Activated naive CD4-positive, alpha-beta T cell treated with Interleukin-2 at 50 U/mL for 16 hours (primary cell): ENCODE measurements at places on chromosomes 5 and 9.

- DNase-seq = no peak
These were observed 100.8 kb upstream of the CD180 start for GRCh38 chr5:67297376-67297775.

- DNase-seq = no peak
These were observed 13.4 kb downstream of the SLC28A3 start for GRCh38 chr9:84327184-84327583.

DNA sequence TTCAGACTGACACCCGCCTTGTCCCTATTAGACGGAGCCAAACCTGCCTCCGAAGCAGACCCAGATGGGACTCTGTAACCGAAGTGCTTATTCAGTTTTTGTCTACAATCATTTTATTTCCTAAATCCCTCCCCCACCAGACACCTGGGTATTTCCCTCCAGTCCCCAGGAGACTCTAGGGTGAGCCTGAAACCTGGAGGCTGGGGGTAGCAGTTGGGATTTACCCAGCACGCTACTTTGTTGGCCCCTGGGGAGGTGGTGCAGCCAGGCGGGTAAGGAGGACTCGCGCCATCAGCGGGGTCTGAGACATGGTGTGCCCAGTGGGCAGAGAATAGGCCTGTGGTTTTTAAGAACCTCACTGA is 1.3 kb upstream of the LHX2 start:
- DNase-seq = no peak

GRCh38 chr5:156147261-156147943 is 179.6 kb upstream of the SGCD start:
- DNase-seq = no peak

DNA sequence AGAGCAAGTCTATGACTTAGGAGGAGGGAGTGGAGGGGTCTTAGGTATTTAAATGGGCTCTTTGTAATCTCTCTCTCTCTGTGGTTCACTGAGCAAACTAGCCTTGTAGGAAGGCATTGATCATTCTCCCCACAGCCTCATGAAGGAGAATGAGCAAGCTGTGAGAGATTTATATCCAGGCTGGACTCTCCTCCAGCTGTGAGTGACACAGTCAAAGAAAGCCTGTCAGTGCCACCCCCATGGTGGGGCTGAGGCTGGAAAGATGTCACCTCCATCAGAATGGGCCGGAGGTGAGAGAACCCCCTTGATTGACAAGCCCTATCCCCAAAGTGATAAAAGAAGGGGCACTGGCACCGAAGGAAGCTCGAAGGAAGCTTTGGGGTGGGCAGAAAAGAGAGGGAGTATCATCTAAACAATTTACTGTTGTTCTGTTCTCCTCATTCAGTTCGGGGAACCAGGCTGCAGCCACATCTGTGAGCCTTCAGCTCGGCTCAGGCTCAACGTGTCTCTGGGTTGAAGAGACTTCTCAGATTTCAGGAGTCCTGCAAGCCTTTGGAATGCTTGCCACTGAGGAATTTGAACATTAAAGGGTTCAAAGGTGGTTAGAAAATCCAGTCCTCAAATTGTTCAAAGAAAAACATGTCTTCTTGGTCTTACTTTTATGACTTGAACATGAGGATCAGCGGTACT is 538.2 kb upstream of the ZNF462 start:
- no peak for DNase-seq

- DNase-seq = no peak
These were observed 151.2 kb downstream of the TSSK1B start for GRCh38 chr5:113283558-113283957.

DNA sequence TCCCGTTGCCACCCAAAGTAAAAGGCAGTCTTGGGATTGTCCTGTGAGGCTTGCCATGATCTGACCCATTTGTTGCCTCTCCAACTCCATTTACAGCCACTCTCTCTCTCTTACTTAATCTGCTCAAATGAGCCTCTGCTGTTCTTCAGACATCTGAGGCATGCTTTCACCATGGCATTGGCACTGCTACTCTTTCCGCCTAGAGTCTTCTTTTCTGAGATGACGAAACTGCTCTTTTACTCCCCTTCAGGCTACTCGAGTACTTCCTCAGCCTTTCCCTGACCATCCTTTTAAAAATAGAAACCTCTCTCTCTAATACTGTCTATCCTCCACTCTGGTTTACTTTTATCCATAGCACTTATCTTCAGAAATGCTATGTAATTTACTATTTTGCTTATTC is 9.0 kb downstream of the FOCAD start:
- no peak for DNase-seq

DNA sequence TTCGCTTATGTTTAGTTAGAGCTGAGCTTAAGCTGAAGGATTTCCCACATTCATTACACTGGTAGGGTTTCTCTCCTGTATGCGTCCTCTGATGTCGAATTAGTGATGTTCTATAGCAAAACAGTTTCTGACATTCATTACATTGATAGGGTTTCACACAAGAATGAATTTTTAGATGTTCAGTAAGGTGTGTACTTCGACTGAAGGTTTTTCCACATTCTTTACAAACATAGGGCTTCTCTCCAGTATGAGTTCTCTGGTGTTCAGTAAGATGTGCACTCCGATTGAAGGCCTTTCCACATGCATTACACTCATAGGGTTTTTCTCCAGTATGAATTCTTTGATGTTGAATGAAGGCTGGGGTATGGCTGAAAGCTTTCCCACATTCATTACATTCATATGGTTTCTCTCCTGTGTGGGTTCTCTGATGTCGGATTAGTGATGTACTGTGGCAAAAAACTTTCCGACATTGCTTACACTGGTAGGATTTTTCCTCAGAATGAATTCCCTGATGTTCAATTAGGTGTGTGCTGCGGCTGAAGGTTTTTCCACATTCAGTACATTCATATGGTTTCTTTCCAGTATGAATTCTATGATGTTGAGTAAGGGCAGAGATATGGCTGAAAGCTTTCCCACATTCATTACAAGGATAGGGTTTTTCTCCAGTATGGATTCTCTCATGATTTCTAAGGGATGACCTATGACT is 14.6 kb downstream of the ZNF883 start:
- no peak for DNase-seq

- DNase-seq = no peak
These were observed 29.0 kb upstream of the PAPPA start for GRCh38 chr9:116124472-116125040.

GRCh38 chr5:122874179-122874875 is 28.9 kb downstream of the SNX24 start:
- DNase-seq = no peak

- no peak for DNase-seq
These were observed 167.9 kb upstream of the ACTBL2 start for GRCh38 chr5:57650360-57651069.

DNA sequence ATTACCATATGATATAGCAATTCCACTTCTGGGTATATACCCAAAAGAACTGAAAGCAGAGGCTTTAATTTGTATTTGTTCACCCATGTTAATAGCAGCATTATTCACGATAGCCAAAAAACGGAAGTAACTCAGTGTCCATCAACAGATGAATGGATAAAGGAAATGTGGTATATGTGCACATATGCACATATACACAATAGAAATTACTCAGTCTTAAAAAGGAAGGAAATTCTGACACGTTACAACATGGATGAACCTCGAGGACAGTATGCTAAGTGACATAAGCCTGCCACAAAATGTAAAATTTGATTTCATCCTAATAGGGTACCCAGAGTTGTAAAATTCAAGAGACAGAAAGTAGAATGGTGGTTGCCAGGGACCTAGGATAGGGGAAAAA is 54.9 kb downstream of the NUP155 start:
- no peak for DNase-seq

- no peak for DNase-seq
These were observed 1.5 kb upstream of the SIT1 start for GRCh38 chr9:35651956-35652828.
